ENCODE measurements at places on chromosomes 3 and 15.

- DNase-seq: no peak
Measured at GRCh38 chr3:139284221-139284620, 59.6 kb upstream of the MRPS22 start.

- DNase-seq: no peak
Measured at GRCh38 chr3:39133093-39133490, 20.3 kb downstream of the CSRNP1 start.

DNA sequence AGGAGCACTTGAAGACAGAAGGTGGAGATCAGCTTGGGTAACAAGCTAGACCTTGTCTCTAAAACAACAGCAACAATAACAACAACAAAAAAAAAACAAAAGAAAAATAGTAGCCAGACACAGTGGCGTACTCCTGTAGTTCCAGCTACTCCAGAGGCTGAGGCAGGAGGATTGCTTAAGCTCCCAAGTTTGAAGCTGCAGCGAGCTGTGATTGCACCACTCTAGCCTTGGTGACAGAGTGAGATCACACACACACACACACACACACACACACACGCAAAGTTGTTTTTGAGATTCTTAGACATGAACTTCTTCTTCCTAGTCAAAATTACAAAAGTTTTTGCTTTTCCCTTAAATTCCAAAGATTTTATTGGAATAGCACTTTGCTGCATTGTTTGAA is 93.0 kb upstream of the IGSF10 start:
- no peak for DNase-seq

DNA sequence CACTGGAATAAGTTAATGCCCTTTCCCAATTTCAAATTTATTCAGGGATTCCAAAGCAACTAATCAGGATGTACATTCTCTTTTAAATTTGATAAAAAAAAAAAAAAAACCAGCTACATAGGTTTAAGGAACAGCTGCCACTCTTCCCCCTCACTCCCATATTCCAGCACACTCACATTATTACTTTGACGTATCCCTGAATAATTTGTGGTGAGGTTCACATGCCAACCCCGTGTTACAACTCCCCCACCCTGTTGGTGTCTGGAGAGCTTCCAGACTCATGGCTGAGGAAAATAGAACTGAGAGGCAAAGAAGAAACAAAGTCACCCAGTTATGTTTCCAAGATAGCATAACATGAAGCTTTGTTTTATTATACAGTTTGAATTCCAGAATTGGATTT is 300.5 kb upstream of the MME start:
- DNase-seq: no peak

DNA sequence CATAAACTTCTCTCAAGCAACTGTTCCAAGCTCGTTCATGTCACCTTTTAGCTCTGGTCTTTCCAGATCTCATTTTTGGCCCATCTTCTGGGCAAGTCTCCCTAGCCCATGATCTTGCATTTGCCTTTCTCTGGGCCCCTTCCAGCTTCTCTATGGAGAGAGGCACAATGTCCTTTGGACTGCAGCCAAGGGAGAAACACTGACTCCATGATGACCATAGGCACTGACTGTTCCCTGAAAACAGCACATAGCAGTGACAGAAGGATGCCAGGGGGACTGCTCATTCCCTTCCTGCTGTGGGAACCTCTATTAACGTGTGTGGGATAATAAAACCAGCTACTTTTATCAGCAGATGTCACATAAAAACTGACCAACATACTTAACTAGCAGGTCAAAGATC is 60.3 kb downstream of the STRIT1 start:
- no peak for DNase-seq

- peak; percentile 16 for DNase-seq
Measured at GRCh38 chr15:49471733-49472132, 48.7 kb downstream of the FGF7 start.

DNA sequence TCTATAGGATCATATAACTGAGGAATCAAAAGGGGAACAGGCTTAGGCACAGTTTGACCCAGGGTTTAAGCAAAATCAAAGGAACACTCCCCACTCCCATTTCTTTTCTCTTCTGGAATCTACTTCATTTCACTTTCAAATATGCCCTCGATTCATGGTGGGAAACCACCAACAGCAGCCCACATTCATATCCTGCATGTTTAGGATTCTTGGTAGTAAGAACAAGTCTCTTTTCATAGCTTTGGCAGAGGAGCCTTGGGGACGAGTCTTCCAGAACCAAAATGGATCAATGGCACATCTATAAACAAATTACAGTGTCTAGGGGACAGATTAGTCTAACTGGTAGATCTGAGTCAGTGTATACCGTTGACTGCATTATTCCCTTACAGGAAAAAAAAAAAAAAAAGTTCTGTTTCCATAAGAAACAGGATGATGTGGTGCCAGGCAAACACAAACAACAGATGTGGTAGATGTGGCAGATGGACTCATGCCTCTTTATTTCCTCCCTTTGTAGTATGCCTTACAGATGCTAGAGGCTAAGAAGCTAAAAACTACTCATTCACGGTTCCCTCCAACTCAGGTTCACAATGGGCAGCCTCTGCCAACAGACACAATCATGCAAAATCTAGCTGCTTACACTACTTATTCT is 578.3 kb upstream of the ADAMTS9 start:
- no peak for DNase-seq

- DNase-seq: no peak
Measured at GRCh38 chr3:105791919-105792786, 76.7 kb downstream of the CBLB start.

DNA sequence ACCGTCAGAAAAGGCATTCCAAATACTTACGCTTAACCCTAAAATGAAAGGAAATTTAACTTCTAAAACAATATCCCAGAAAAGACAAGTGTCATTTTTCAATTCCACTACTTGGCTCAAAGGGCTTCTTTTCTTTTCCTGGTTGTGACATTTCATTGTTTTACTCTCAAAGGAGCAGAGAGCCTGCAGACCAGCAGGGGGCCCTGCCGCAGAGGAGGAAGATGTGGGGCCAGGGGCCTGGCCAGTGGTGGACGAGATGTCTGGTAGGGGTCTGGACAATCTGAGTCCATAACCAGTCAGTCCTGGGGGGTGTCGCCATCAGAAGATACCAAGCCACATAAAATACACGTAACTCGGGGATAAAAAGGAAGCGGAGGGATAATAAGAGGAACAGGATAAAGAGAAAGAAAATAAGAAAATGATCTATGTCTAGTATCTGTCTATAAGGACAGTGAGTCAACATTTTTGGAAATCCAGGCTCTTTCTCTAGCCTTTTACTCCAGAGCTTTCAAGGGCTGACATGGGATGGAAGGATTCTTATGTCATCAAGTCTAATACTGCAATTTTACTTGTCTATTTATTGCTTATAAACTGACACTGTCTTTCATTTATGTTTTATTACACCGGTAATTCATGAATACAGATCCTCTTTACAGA is 54.2 kb upstream of the ARHGEF3 start:
- DNase-seq: peak; percentile 37

DNA sequence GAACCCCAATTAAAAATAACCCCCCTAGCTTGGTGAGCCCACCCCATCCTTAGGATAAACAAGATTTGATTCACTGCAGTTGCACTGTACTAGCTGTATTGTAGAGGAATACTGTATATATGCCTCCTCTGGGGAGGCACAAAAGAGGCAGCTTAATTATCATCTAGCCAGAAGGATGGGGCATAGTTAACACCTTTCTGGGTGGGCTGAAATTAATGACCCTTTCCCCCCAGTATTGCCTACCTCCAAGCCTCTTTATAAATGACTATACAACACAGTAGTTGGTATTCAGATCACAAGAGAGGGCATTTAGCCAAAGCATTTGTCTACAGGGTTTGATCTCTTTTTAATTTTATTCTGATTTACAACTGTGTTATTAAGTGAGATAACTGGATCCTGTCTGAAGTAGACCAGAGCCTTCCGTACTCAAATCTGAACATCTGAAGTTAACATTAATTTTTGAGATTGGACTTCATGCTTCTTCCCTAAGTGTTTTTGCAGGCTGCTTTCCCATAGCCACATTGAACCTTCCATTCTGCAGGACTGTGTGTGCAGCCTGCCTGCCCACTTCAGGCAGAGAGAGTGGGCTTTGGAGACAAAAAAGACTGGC is 807.0 kb upstream of the ARRDC4 start:
- DNase-seq: no peak

- no peak for DNase-seq
Measured at GRCh38 chr15:41945731-41946130, 26.6 kb downstream of the EHD4 start.

GRCh38 chr3:100333970-100334487 is 528 bp upstream of the NIT2 start:
- DNase-seq: no peak

- no peak for DNase-seq
Measured at GRCh38 chr15:98455904-98456303, 192.4 kb upstream of the IGF1R start.

GRCh38 chr3:71800023-71800422 is 15.1 kb upstream of the PROK2 start:
- no peak for DNase-seq

GRCh38 chr3:193313061-193313958 is 65.2 kb downstream of the ATP13A5 start:
- no peak for DNase-seq

- no peak for DNase-seq
Measured at GRCh38 chr3:117285737-117286136, 576.2 kb downstream of the TUSC7 start.

DNA sequence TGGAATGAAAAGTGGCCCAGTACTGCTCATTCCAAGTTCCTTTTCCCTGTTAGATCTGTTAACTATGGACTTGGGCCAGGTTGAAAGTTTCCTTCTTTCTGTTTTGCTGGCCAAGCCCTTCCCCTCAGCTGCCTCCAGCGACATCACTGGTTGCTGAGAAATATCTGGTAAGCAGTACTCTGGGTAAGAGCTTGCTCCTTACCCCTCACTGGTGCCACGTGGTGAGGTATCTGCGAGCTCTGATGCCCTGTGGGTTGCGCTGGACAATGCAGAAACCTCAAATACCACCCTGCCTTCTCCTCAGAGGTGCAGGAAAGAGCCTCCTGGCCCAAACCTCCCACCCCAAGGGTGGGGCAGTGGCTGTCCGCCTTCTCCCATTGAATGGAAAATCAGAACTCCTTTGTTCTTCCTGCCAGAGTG is 42.9 kb upstream of the APH1B start:
- DNase-seq: no peak

DNA sequence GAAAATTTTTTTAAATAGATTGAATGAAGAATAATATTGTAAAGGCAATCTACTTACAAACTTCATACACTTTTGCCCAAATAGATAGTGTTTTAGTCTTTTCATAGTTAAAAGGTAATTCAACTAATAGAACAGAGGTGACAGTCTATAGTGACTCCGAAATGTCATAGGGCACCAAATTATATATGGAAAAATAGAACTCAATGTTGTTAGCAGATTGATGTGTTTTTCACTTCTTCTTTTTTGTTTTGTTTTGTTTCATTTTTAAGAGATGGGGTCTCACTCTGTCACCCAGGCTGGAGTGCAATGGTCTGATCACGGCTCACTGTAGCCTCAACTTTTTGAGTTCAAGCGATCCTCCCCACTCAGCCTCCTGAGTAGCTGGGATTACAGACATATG is 721 bp downstream of the CSTA start:
- no peak for DNase-seq

DNA sequence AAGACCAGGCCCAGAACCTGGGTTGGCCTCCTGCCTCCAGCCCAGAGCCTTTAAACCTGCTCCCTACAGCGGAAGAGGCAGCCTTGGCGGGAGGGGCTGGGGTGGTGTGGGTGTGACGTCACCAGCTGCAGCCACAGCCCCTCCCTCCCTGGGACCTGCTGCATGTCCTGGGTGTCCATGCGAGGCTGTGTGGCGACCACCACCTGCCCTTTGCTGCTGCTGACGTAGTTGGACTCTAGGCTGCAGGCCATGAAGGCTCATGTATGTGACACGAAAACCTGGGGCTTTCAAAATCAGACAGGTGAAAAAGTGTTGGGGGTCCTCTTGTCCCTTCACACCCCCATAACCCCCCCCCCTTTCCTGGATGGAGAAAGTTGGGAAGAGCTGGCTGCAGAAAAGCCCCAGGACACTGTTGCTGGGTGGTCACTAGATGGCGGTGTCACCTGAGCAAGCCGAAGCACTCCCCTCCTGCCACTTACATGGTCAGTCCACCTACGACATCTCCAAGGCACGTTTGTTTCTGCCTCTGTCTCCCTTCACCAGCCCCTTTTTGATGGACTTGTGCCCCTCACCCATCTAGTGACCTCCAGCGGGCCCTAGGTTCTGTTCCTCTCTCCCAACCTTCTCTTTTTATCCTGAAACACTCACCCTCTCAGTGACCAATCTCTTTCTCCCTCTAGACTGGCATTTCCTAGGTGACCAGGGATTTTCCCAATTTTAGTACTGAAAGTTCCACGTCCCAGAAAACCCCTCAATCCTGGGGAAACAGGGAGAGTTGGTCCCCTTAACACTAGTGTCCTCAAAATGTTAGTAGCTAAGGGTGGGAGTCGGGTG is 35.2 kb downstream of the SLC6A20 start:
- peak; percentile 88 for DNase-seq

- DNase-seq: no peak
Measured at GRCh38 chr3:16769525-16769924, 115.2 kb upstream of the PLCL2 start.

GRCh38 chr3:172776049-172776717 is 25.7 kb downstream of the ECT2 start:
- no peak for DNase-seq

- no peak for DNase-seq
Measured at GRCh38 chr15:66707310-66708082, 5.5 kb downstream of the SMAD6 start.

GRCh38 chr3:140922634-140923033 is 19.0 kb upstream of the SLC25A36 start:
- DNase-seq: peak; percentile 24

GRCh38 chr3:114659109-114660061 is 365.6 kb downstream of the TIGIT start:
- no peak for DNase-seq

- no peak for DNase-seq
Measured at GRCh38 chr3:25495726-25496253, 67.7 kb downstream of the RARB start.

DNA sequence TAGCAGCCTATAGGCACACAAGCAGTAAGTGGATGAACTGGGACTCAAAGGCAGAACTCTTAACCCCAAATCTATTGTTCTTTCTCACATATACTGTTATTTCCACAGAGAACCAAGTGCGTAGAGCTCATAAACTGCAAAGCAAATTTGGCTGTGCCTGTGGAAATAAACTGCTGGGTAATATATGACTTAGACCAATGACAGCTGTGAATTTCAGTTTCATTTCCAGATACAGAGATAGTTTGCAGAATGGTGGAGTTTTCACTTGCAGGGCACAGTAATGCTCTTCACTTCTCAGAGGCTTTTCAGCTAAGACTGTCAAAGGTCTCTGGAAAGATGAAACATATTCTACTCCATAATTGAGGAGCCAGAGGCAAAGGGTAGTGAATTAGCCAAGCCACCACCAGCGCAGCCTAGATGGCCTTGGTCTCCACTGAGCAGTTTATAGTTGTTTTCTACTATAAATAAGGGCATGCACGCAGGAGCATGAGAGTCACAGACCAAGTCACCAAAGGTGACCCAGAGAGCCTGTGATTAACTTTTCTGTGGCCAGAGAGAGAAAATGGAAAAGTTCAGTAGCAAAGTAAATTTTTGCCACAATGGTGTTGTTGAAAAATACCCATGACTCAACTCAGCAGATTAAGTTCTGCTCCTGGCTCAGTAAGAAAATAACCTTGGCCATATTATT is 180.7 kb upstream of the GRM7 start:
- peak; percentile 34 for DNase-seq
